ENCODE measurements at places on chromosomes 11 and 22.
A peak's percentile ranks its signal among the peaks of the same experiment; 100 is the strongest.

GRCh38 chr22:45518580-45518991, 15.9 kb downstream of the FBLN1 start:
- DNase-seq, result no peak

DNA sequence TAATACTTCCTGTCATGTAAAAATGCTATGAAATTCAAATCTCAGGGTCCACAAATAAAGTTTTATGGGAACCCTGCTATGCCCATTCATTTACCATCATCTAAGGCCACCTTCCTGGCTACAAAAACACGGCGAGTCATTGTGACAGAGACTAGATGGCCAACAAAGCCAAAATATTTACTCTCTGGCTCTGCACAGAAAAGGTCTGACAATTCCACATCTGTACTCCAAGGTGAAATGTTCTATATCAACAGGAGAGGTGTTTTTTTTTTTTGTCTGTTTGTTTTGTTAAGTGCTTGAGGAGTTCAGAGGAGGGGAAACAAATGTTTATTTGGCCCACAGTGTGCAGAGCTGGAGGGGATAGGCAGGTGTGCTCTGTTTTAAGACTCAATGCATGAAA, 18.6 kb upstream of the TMA7B start:
- DNase-seq, result no peak

DNA sequence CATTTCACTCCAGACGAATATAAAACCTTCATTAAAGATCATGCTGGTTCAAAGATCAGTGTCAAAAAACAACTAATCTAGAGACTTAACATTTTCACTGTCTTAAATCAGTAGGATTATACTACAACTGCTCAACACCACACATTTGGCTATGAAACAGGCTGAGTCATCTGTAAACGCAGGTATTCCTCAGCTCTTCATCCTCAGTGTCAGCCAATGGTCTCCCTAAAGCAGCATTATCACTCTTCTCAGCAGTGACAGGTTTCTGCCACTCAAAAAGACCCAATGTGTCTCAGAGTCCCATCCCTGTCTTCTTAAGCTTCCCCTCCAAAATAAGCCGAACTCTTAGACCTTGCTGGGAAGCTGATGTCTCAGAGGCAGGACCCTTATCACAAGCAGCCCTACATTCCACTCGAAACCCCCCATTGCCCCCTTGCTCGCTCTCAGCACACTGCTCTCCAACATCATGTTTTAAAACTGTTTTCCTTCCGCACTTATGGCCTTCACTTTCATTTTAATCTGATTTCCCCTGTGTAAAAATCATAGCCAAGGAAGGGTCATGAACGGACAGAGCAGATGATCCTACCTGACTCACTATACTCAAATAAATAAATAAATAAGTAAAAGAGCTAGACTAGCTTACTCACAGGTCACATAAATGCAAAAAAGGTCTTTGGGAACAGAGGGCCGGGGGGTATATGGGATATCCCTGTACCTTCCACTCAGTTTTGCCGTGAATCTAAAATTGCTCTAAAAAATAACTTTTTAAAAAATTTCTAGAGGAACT, 23.0 kb downstream of the CDON start:
- DNase-seq, result no peak

DNA sequence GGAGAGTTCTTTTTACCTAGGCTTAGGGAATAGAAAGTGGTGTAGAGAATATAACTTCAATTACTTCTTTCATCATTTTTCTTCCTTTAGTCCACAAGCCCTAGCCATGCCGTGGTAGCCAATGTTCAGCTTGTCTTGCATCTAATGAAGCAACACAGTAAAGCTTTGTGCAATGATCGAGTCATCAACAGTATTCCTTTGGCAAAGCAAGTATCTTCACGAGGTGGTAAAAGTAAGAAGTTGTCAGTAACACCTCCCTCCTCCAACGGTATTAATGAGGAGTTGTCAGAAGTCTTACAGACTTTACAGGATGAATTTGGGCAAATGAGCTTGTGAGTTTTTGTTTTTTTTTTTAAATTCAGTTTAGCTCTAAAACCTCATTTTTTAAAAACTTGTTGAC, 37.4 kb downstream of the CEP57 start:
- DNase-seq, result no peak

DNA sequence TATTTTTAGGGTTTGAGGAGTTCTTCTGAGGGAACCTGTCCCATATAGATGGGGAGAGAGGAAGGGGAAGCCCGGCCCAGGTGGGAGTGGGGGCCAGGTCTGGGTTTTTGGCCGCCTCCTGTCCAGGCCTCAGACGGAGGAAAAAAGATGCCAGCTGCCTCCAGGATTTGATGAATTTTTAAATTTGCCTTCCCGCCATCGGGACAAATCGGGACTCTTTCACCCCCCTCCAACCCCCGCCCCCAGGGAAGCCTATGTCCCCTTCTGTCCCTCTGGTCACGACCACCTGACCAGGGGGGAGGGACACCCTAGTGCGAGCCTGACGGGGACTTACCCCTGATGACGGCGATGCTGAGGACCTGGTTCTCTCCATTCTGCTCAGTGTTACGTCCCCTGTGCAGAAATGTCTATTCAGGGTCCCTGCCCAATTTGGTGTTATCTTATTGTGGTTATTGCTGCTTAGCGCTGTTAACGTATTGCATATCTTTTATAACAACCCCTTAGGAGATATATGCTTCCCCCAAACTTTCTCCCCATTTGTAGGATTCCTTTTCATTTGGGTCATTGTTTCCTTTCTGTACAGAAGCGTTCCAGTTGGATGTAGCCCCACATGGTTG, 115.9 kb upstream of the GRK3 start:
- DNase-seq, result peak; percentile 12

- DNase-seq, result no peak
Measured at GRCh38 chr22:44279069-44279360, 33.7 kb downstream of the SHISAL1 start.

Measured in KG1 (cell line).